ENCODE measurements at places on chromosomes 11 and 22.

DNA sequence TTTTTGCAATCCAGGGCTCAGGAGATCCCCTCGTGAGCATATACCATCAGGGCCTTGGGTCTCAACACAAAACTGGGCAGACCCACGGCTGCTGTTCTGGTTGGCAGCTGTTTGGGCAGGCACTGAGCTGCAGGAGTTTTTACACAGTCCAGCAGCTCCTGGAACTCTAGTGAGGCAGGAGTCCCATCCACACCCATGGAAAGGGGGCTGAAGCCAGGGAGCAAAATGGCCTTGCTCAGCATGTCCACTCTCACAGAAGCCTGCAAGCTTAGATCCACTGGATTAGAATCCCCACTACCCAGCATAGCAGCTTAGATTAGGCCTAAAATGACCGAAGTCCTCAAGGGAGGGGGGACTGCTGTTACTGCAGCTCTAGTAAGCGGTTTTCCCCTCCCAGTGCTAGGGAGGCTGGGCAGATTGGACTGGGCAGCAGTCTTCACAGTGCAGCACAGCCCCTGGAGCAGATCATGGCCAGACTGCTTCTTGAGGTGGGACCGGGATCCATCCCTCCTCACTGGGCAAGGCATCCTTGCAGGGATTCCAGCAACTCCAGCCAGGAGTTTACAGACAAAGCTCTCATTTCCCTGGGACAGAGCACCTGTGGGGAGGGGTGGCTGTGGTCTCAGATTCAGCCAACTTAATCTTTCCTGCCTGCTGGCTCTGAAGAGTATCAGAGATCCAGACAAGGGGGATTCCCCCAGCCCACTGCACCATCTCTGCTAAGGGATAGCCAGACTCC, 36.4 kb upstream of the CARD16 start:
- no peak for DNase-seq

GRCh38 chr22:48841881-48842582, 985.6 kb downstream of the BRD1 start:
- DNase-seq, result no peak

DNA sequence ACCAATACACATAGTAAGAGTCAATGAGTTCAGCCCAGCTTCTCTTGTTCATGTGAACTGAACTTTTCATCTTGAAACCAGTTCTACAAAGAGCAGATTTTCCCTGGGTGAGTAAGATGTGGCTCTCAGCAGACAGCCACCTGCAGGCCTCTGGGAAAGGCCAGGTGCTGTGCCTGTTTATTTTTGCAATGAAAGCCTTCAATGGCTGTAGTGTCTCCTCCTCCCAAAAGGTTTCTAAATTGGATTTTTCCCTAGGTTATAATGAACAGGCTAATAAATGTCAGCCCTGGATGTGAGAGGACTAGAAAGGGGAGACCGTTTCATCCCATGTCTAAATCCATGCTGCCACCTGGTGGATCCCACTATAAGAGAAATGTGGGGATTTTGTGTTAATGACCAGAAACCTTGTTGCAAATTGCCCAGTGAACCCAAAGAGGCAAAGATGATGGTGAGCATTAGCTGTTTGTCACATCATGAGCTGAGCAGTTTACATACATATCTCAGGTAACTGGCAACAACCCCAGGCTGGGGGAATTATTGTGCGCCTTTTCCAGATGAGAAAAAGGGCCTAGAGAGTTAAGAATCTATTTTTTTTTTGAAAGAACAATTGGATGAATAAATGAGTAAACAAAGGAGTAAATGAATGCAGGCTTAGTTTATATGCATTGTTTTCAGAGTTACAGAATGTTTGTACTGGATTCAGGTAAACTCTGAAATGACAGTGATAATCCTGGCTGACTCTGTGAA, 12.7 kb downstream of the C11orf91 start:
- no peak for DNase-seq

DNA sequence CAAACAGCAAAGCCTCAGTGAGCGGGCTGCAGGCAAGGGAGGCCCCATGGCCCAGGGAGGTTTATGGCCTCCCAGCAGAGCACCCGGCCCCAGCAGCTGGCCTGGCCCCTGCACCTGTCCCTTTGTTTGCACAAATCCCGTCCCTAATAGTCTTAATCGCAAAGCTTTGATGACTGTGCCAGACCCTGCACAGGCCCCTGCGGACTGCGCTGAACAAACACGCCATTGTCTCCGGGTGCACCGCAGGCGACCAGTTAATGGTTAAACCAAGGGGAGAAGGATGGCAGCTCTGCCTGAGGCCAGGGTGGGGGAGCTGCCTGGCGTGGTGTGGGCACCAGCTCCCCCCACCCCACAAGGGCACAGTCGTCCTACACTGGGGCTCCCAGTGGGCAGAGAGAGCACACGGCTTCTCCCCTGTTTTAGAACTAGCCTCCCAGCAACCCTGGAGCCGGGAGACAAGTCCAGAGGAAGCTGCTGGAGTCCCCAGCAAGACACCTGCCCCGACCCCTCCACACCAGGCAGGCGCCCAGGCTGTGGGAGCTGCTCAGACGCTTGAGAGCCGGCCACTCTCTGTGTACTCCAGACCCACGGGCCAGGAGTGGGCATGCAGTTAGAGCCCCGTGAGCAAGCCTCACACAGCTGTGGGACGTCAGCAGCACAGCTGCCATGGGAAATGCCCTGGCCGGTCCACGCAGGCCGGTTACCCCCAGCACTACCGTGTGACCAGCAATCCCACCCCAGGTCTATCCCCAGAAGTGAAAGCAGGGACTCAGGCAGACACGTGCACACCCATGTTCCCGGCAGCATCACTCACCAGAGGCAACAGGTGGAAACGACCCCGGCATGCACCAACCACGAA, 39.7 kb upstream of the TH start:
- no peak for DNase-seq

GRCh38 chr11:122791836-122792235, 46.5 kb upstream of the CRTAM start:
- DNase-seq, result no peak

- DNase-seq, result no peak
These were observed 19.8 kb upstream of the SHANK2 start for GRCh38 chr11:71272161-71272560.

- peak; percentile 59 for DNase-seq
These were observed at the start of gene ARHGEF17 for GRCh38 chr11:73308003-73308960. ARHGEF17 (plus strand) TSS chr11:73308276; CDS start chr11:73308639, 363 bp downstream.

GRCh38 chr11:59560702-59561473, 49.5 kb downstream of the OR4D9 start:
- no peak for DNase-seq

DNA sequence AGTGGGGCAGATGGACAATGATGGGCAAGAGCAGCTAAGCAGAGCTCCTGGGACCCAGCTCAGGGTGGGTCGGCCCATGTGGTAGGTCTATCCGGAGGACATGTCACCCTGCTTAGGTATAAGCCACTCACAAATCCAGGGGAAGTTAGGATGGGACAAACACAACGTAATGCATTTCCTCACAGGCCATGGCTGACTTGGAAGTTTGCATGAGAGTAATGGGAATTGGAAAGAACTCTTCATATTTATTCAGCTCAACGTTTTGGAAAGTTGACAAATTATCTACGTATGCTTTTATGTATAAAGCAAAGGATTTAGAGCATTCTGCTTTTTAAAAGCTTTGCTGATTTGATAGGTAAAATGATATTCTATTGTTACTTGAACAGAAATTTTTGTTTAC, 74.9 kb downstream of the SMCO4 start:
- no peak for DNase-seq
